ENCODE measurements at places on chromosomes 5 and 9.

GRCh38 chr9:88742905-88743304 is 207.9 kb downstream of the NXNL2 start:
- DNase-seq = no peak

DNA sequence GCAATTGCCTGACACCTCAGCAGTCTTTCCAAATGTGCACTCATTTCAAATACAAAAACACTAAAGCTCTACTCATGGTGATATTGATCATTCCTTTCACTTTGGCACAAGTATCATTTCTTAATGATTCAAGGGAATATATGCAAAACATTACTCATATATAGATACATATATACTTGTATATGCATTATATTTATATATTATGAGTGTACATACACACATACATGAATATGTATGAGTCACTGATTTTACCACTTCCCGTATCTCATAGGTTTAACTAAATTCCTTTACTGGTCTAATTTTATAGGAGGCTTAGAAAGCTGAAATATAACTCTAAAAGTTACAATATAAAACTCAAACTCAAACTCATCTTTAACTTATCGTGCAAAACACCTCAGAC is 156.5 kb downstream of the CDH9 start:
- no peak for DNase-seq

DNA sequence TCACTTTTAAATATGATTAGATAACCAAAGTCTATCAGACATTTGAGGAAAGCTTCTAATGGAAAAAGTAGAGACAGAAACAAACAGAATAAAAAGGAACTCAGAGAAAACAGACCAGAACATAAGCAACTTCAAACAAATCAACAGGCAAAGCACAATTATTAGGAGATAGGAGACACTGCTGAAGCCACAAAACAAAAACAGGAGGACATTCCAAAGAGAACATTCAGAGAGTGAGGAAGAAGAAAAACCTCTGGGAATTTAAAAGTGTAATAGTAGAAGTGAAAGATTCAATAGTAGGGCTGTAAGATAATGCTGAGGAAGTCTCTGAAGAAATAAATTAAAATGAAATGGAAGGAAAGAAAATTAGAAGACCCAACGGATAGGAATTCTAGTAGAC is 83.2 kb upstream of the TBCA start:
- DNase-seq = no peak

DNA sequence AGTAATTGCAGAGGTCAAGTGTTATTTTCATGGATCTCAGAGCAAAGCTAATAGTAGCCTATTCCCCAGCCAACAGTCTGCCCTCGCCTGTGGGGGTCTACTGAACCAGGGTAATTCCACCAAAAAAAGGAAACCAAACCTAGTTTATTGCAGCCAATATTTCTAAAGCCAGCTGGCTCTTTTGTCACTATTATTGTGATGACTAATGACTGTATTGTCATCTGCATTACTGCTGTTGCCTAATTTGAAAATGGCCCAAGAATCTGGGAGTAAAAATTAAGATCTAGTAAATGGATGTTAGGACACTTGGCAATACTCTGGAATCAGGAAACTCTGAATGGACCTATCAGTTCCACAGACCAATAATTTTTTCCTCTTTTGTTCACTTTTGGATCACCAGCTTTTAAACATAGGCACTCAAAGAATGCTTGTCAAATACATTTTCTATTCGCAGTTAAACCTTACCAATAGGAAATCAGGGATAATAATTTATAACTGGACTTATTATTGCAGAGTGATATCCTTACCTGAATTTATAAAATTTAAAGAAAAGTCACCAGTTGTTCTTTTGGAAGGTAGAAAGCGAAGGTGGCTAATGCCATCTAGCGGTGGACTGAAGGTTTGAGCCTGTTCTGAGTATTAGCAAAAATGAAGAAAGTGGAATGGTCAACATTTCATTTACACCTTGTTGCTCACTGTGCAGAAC is 69.2 kb downstream of the SYK start:
- DNase-seq = peak; percentile 42

DNA sequence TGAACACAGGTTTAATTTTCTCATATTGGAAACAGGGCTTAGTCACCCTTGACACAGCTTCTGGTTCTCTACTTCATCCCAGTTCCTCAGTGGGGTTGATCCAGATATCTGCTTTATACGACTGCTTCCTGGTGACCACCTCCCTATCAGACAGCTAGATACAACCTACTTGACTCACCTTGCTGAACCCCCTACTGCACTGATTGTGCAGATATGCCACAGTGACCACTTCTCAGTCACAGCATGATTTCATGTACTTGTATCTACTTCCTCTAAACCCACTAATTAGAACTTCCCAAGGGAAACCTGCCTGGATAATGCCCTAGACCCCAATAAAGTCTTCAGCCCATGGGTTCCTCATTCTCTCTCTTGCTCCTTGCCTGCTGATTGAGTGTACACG is 18.4 kb upstream of the RFK start:
- no peak for DNase-seq

- peak; percentile 24 for DNase-seq
Observed at GRCh38 chr9:127505396-127506116, 54.2 kb downstream of the LRSAM1 start.

DNA sequence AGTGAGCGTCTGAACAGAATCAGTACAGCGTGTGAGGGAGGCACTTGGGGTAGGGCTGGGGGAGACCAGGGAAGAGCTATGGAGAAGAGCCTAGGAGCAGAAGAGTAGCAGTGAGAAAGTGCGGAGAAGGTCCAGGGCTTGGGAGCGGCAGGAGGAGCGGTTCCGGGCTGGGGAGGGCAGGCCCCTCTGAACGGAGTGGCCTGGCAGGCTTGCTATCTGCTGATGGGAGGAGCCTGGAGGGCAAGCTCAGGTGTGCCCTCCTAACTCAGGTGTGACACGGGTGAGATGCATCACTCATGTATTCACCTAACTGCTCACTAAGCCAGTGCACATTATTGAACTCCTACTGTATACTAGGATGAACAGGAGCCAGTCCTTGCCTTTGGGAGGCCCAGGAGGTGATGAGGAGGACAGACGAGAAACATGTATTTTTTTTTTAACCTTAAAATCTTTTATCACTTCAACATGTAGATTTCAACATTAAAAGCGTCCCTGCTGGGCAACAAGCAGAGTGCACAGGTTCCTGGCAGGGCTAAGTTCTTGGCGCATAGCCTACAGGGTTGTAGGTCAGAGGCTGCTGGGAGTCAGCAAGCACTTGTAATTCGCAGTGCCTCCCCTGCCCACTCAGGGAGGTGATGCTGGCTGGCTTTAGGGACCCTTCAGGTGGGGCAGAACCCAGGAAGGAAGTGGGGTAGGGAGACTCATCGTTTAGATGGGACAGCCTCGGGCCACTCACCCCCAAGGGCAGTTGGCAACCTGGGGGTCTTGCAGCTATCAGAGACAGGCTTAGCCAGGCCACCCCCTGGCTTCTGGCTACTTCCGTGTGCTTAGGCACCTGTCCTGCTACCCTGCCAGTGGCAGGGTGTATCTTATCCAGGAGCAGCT is 55.5 kb downstream of the TMOD1 start:
- DNase-seq = no peak

- DNase-seq = peak; percentile 81
Observed at GRCh38 chr9:113580041-113580953, 116.8 kb downstream of the RGS3 start.

DNA sequence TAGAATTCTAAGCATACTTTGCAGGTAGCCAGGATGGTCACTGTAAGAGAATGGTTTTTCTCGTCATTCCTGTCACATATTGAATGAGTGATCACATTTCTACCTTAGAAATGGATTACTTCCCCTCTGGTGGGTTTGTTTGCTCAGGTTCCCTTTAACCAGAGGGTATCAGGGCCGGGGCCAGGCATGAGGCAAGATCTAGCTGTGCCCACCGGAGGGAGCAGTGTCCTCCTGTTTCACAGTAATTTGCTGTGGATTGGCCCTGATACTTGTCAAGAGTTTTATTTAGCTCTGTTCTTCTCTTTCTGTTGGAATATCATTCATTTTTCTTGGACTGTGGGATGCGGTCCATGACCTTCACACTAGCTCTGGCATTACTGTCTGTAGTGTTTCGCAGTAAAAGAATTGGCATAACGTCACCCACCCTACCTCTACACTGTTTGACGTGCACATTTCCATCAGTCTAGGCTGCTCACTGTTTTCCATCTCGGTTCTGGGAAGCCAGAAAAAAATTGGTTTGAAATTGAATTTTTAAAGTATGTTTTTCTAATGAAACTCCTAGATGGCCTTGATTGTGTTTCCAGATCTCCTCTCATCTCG is 42.4 kb upstream of the ZBED3 start:
- no peak for DNase-seq

GRCh38 chr9:92313624-92314012 is 11.5 kb downstream of the NOL8 start:
- DNase-seq = no peak

DNA sequence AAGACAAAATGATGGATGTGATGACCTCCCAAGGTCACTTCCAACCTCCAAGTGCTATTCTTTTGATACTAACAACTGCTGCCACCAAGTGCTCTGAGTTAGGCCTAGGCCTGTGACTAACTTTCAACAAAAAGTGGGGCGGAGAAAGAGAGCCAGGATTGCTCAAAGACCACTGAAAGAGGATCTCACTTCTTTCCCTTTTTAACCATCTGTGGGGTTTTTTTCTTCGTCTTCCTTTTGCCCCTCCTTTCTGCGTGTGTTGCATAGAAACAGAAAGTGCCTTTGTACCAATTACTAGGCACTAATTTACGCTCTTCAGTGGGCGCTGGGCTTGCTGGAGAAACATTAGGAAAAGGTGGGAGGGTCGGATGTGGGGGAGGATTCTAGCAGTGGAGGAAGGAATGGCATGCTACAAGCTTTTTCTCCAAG is 8.0 kb downstream of the KLF9 start:
- peak; percentile 50 for DNase-seq

DNA sequence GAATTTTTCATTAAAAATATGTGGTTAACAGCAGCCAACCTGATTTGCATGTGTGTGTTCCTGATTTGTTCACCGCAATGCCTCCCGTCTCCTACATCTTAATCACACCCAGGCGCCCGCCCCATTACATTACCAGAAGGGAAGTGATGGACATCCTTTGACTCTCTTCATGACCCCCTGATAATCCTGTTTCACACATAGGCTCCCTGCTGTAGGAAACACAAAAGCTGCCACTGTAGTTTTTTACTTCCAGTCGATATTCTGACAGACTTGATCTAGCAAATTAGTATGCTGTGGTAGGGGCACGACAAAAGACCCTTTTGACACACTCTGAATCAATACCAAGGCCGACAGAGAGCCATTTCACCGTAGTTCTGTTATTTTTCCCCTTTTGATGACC is 287.8 kb upstream of the ISL1 start:
- DNase-seq = no peak

DNA sequence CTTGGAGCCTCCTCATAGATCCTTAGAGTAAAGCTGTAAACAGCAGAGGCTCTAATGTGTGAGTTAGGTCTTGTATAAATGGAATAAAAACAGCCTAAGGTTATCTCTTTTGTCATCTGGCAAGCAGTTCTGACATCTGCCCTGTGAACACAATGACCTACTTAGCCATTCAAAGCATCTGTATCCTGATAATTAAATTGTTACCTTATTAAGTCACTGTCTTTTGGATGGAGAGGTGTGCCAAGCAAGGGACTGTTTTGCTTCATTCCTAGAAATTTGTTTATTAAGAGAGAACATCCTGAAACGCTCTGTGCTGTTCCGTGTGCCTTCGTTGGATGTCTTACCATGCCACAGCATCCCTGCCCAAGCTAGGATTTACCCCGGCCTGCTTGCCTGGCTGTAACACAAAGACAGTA is 1.5 kb downstream of the LSM11 start:
- no peak for DNase-seq

DNA sequence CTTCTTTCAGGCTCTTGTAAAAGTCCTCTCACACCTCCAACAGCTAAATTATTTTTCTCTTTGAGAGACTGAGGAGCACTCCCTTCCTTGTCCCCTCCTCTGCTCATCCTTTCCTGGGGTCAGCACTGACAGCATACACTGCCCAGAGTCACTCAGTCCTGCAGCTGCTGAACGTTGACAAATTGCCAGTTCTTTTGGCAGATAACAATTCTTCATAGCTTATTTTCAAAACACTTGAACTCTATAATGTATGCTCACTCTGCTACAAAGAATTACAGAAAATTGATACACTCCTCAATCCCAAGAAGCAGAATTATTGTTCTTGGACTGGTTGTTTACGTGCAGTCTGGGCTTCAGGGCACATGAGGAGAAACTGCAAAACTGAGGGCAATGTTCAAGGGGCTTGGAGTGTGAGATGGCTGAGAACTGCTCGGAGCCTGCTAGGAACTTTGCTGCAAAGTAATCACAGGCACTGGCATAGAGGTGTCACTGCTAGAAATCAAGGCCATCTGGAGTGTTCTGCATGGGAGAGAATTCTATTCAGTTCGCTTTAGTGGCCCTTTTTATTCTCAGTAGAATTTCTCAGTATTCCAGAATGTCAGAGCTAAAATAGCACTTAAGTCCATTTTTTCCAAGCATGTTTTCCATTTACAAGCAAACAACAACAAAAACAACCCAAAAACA is 96.4 kb upstream of the SPOCK1 start:
- DNase-seq = no peak

DNA sequence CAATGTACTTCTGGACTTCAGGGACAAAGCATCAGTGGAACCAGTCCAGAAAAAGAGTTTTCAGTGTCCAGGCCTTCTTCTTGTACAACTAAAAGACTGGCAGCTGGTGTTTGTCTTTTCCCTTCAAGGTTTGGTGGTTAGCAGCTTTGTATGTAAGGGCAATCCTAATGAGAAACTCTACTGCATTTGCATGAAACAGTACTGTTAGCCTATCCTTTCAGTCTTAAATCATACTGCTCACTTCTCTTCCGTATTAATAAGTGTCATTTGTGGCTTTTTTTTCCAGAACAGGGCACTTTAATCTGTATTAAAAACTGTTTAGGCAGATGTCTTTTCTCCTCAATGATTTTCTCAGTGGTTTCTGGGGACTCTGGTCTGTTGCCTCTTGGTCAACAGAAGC is 48.9 kb downstream of the FAM174A start:
- no peak for DNase-seq

GRCh38 chr5:120012431-120012830 is 383.1 kb downstream of the FAM170A start:
- no peak for DNase-seq

All from CD4-positive, alpha-beta T cell treated with Interleukin-4 for 1 hour (primary cell).